COLO829 (cell line): ENCODE measurements at places on chromosomes 2 and 18.

DNA sequence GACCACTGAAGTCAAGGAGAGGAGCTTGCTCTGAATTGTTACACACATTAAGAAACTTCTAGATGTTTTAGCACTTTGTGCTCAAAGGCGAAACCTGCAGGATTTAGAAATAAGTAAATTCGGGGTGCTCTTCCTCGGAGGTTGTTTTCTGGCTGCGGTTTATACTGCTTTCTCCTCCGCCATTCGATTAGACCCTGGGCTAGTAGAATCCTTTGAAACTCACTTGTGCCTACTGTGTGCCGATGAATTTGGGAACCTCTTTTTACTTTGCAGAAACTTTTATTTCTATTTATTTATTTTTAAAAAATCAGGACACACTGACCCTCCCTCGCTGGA lies 3.5 kb downstream of the MEIS1 start:
- no peak for DNase-seq

DNA sequence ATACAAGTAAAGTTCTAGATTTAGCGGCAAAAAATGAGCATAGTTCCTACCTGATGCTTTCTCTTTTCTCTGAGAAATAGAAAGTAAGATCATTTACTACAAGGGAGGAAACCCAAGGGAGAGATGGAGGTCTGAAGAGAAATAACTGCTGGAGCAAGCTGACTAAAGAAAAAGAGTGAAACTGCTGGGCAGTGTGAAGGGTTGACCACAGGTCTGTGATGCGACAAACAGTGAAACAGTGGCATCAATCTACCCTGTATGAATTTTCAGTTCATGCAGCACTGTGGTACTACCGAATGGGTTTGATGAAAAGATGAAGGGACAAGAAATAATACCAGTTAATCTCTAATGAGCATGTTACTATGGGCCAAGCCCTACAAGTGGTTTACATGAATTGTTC lies 52.2 kb downstream of the CUL3 start:
- DNase-seq: no peak

GRCh38 chr2:194004590-194005206 lies 1652.3 kb upstream of the SLC39A10 start:
- no peak for DNase-seq

- DNase-seq: no peak
Measured at GRCh38 chr18:42052122-42052708, 97.2 kb downstream of the PIK3C3 start.

GRCh38 chr2:203673933-203674332 lies 32.5 kb upstream of the CD28 start:
- DNase-seq: no peak

GRCh38 chr18:57915865-57916582 lies 112.9 kb upstream of the ATP8B1 start:
- peak; percentile 90 for DNase-seq

DNA sequence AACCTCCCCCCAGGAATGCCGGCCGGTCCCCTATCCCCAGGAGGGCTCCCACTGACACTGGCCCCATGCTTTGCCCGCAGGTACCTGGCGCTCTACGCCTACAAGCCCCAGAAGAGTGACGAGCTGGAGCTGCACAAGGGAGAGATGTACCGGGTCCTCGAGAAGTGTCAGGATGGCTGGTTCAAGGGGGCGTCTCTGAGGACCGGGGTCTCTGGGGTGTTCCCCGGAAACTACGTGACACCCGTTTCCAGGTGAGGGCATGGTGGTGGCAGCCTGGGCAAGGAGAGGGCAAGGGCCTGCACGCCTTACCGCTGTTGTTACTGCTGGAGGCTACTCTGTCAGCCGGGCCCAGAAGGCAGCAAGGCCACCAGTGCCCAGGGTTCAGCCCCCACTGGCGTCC lies 181.3 kb downstream of the SEPTIN10 start:
- no peak for DNase-seq

DNA sequence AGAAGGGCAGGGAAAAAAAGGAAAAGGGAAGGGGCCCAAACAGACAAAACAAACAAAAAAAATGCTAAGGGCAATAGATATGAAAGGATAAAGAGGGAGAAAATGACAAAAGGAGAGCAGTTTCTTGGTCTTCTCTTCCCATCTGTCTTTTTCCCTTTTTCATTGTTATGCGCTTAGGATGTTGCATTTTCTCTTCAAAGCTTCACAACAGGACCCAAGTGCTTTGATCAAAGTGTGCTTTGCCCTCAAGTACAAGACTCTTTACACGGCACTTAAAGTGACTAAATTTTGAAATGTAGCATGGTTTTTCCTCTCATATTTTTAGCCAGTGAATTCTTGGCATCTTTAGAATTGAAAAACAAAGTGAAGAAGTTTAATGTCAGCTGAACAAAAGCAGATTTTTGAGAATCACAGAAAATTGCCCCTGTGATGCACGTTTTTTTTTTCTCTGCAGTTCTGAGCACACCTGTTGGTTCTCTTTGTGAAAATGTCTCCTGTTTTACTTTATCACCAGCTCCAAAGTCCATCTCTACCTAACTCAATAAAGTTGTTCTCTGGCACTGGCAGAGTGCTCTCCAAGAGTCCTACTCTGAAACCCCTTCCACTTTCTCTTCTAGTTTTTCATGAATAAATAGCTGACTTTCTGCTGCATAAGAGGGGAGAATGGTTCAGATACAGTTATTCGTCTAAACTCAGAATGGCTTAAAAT lies 126.6 kb downstream of the KCNH7 start:
- DNase-seq: no peak

DNA sequence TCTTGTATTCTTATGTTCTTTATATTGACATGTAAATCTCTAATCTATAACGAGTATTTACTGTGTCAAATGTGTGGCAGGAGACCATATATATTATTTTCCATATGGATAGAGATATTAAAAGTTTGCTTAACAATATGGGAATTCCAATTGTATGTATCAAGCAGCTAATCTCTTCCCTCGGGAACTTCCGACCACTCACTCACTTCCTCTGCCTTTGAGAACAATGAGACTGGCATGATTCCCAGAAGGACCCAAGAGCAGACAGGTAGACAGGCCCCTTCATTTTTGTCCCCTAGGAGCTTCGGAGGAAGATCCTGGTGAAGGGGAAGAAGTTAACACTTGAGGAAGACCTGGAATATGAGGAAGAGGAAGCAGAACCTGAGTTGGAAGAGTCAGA lies 24.1 kb downstream of the PLCD4 start:
- no peak for DNase-seq

DNA sequence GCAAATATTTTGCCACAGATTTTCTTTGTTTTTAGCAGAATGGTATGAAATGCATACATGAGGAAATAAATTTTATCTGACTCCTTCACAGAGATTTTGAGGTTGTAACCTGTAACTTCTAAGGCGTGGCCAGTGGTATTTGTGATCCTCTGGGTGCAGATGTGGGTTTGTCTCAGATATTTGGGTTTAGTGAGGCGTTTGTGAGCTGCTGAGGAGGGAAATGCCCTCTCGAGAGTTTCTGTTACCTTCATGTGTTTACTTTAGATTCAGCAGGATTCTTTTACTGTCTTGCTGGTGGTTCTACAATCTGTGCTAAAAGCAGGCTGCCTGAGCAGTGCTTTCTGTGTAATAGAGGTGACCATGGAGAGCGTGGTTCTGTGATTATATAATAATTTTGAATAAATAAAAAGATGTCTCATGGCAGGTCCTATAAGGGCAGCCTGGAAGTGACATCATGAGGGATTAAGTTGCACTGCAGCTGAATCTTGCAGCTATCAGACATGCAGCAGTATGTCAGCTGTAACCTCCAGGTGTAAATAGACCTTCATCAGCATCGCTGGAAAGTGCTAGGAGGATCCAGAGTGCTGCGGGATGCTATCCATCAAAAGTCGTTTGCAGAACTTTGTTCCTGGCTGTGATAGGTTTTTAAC lies 34.1 kb downstream of the TANC1 start:
- no peak for DNase-seq

- DNase-seq: no peak
Measured at GRCh38 chr2:97788986-97789644, 75.7 kb downstream of the ZAP70 start.

DNA sequence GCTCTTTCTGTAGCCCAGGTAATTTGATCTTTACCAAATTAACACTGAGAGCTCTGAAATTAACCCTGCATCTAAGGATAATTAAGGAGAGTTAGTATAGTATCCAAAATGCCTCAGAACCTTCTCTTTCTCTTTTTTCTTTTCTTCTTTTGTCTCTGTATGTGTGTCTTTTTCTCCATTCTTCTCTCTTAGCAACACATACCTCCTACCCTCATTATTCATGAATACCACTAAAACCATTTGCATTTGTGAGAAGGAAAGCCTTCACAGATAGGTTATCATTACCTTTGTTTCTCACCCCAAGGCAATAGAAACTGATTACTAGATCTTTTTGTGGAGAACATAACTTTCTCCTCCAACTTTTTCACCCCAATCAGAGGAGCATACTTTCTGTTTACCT lies 376.5 kb upstream of the NXPH2 start:
- no peak for DNase-seq

- no peak for DNase-seq
Measured at GRCh38 chr2:239946864-239947728, 78.0 kb downstream of the NDUFA10 start.

DNA sequence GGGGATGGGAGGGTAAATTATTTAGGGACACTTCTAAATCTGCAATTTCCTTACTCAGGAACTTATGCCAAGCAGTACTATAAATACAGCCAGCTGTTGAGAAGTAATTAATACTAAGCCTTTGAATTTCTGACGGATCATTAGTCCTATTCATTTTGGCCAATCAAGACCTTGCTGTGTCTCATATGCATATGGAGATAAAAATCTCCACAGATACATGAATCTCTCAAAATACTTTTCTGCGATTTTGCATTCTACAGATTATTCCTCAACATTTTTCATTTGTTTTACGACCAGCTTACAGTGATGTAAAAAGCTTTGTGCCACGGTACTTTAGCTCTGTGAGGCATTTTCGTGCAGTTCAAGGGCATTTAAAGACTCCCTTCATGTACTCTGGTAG lies 16.7 kb downstream of the LANCL1 start:
- DNase-seq: no peak

DNA sequence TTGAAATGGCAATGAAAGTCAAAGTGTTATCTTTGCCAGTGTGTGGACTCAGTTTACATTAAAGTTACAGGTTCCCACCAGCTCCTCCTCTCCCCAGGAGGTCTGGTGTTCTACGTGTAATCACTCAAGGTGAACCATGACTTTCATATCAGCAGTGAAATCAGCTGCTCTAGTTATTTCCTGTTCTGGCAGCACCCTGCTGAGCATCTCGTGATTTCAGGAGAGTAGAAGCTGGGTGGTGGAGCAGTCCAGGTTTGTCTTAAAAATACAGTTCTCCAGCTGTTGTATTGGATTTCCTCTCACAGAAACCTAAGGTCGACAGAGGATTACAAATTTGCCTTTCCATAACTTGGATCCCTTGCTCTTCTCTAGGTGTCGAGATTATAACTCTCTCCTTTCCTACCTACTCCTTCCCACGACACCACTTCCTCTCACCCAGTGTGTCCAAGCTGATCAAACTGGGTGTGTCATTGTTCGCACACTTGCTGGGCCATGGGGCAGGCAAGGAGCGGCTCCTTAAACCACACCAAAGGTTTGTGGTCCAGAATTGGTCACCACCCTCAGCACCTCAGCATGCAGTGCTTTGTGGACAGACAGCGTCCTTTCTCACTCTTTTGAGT lies 13.0 kb upstream of the ARHGAP25 start:
- DNase-seq: no peak

DNA sequence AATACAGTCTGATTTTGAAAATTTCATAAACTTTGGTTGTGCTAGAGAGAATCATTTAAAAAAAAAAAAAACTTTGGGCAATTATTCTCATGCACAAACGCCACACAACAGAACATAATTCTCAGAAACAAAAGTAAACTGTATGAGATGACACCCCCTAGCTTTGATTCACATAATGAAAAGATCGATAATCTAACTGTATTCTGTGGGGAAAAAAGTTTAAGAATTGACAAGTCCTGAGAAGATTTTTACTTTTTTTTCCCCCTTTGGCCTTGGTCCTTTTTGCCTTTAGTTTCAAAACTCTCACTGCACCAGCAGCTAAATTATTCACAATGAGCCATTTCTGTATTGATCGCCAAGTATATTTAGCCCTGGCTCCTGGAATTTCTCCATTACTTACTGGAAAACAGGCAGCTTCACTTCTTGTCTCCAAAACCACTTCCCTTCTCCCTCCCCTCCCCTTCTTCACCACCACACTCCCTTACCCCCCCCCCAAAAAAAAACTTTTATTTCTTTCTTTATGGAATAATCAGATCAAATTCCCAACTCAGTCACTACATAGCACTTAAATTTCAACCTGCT lies 2.0 kb downstream of the IKZF2 start:
- no peak for DNase-seq

DNA sequence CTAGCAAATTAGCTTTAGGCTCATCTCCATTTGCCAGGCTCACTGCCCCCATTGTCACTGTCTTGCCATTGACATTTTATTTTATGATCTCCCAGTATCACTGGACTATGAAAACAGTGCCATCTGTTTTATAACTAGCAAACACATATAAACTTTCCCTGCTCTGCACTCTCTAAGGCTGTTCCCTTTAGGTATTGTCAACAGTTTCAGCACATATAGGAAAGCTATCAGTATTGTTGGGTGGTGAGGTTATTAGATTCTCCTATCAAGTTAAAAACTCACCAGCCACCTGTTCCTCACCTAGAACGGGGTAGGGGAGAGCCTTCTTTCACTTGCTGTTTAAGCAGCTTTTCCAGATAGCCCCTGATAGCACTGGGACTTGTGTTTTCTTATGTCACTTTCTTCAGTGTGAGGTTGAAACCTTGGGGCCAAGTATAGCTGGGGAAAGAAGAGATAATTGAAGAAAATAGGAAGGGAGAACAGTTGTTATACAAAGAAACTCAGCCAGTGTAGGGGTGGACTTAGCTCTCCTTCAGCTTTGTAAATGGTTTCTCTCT lies 32.5 kb downstream of the CFLAR start:
- no peak for DNase-seq

GRCh38 chr2:74815941-74816340 lies 18.0 kb upstream of the HK2 start:
- no peak for DNase-seq

GRCh38 chr18:58247363-58247834 lies 203.4 kb downstream of the NEDD4L start:
- DNase-seq: no peak

- DNase-seq: no peak
Measured at GRCh38 chr2:29573147-29573546, 348.2 kb downstream of the ALK start.

DNA sequence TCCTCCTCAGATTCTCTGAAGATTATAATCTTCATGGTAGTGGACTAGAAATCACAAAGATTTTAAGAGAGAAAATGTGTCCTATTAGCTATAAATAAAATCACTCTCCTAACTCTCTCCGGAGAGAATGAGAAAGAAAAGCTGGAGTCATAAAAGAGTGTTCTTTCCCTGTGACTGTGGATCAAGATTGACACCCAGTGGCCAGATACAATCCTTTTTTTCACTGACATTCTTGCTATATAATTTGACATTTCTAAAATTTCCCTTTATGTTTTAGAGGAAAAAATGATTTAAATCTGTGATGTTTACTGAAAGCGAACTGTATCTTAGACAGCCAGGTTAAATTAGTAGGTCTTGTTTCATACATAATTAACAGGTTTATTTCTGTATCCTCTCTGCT lies 35.4 kb upstream of the LRP2 start:
- DNase-seq: peak; percentile 70
